Left cardiac atrium (tissue), 4 donors: ENCODE measurements at places on chromosomes 11 and 22. TPM values are rescaled to one million over a fixed set of nuclear protein-coding genes. Genes with fewer than 3 reads are reported as not detected.

EFCAB6 gene
- total RNA-seq = 1.8 TPM

GTSE1 gene
- 0.24 TPM for total RNA-seq

OTOG gene
- total RNA-seq = not detected

PTS gene
- total RNA-seq = 37.1 TPM

GGTLC3 gene
- not detected for total RNA-seq

CLCF1 gene
- 1.1 TPM for total RNA-seq

- no peak for DNase-seq
These were observed 8.3 kb downstream of the RELT start for GRCh38 chr11:73384531-73384871.

DNA sequence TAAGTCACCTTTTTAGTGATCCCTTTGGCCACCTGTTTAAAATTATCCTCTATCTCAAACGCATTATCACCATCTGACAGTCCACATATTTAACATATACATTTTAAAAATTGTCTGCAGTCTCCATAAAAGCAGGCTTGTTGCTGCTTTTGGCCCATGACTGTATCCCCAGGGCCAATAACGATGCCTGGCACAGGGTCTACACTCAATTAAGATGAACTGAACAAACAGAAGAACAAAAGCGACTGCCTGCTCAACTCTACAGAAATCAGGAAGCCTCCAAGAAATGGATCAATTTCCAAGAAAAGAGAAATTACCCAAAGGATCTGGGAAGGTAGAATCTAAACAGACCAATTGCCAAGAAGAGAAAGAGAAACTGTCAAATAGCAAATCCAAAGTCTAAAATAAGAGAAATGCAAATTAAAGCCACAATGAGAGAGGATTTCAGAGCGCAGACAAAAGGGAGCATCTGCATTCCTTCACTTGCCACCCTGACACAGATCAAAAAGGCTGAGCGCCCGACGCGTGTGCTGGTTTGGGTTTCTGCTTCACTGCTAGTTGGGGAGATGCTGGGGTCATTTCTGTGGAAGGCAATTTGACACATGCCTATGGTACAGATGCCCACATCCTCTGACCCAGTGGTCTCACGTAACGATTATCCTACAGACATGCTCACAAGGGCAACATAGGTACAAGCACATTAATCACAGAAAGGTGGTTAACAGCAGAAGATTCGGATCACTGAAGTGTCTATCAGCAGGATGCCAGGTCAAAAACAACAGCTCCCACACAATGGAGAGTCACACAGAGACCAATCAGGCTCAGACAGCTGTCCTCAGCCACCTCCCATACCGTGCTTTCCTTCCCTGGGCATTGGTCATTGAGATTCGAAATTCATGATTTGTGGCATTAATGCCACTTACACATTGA, 55.9 kb downstream of the SHISAL1 start:
- no peak for DNase-seq

DNA sequence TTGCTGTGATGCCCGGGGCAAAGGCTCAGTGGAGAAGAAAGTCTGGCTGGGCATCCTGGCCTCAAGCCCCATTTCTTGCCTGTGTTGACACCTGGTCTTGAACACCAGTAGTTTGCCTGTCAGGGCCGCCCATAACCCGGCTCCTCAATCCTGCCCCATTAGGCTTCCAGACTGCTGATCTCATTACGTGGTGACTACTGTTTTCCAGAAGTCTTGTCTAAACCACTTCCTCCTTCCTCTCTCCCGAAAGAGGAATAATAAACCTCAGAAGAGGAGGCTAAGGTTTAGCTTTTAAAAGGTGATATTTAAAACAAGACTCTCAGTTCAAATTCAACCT, 97.7 kb downstream of the CD44 start:
- DNase-seq = no peak

DNA sequence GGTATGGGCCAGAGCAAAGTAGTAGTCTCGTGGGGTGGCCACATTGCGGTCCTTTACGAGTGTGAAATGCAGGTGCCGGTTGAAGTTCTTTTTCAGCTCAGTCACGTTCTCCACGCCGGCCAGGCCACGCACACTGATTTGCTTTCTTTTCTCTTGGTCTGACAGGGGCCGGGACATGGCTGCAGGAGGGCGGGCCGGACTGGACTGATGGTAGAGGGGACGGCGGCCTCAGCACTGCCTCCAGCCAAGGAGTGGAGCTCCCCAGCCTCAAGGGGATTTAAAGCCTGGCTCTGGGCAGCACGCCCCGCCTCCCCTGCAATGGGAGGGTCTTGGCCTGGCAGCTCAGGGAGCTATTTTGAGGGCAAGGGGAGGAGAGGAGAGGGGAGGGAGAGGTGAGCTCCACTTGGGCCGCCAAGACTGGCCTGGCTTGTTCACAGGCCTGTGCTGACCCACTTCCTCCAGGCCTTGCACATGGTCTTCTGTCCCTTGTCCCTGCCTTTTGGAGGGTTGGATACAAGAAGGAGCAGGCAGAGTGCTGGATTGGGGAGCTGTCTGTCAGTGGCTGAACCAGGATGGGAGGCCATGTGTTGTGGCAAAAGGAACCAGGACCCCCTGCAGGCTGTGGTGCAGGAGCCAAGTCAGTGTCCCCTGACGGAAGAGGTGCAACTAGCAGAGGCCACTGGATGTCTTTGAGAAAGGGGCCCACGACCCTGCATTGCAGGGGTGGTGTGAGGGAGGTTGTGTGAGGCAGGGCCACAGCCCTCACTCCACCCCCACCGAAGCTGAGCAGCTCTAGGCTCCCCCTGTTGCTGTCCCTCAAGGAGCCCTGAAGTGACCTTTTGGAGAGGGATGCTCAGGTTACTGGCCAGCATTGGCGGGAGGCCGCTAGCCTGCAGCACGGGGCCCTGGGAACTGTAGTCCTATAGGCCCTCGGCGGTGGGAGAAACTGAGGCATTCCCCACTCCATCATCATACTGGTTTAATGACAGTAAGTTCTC, at the start of gene PYGM:
TSS of gene PYGM (minus strand) at position 253 of the 998 bp plus-strand sequence. CDS start at position 177, 76 bp downstream.
- peak; percentile 83 for DNase-seq

- DNase-seq = no peak
These were observed 23.7 kb downstream of the HTR3B start for GRCh38 chr11:113928311-113928710.

- peak; percentile 28 for DNase-seq
These were observed 35.9 kb upstream of the GRAMD4 start for GRCh38 chr22:46584081-46584921.

- DNase-seq = no peak
These were observed 7.3 kb downstream of the PAX6 start for GRCh38 chr11:31803813-31804311.

DNA sequence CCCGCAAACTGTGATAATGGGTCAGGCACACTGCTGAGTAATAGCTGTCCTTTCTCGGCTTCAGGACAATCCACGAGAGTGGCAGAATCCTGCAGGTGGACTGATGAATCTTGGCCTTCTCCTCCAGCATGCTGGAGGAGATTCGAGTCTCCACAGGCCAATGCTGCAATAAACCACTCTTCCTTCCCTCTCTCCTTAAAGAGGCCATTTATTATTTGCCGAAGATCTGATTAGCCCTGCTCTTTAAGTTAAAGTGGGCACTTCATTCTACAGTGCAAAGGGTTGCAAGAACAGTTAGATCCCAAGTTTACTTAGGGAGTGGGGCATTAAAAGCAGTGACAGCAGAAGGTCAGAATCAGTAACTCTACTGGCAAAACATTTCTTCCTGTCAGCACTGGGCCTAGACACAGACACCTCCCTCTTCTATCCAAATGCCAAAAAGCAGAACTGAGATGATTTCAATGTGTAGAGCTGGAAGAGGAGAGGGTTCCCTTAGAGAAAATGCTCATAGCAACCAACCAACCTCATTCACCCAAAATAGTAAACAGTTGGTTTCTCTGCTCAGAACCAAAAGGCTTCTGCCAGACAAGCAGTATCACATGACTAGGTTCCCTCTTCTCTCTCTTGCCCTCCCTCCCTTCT, 121.7 kb downstream of the SGSM3 start:
- no peak for DNase-seq

DNA sequence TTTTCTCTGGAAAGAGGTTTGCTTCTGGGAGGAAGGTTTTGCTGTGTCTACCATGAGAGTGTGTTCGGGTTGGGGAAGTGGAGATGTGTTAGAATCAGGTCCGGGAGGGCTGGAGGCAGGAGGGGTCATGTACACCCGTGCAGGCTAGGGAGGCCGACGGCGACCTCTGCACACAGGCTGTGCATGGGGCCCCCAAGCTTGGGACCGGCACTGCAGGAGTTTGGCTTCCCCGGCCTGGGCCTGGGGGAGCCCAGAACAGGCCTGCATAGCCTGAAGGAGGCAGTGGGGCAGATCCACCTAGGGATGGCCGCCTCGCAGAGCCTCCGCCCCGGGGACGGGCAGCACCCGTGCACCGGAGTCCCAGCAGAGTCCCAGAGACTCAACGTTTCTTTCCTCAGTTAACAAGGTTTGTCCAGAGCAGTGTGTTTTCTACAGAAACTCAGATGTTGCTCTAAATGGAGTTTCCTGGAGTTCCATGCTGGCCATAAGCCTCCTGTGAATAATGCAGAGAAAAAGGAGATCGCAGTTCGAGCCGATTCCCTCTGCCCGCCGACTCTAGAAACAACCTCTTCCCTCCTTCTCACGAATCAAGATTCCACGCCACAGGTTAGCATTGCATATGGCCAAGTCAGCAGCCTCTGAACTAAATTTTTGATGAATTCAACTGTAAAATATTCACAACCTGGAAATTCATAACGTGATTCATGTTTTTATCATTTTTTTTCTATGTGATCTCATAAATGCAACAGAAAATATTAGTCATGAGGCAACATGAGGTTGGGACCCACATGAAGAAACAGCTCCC, 427.3 kb downstream of the BRD1 start:
- DNase-seq = no peak

DNA sequence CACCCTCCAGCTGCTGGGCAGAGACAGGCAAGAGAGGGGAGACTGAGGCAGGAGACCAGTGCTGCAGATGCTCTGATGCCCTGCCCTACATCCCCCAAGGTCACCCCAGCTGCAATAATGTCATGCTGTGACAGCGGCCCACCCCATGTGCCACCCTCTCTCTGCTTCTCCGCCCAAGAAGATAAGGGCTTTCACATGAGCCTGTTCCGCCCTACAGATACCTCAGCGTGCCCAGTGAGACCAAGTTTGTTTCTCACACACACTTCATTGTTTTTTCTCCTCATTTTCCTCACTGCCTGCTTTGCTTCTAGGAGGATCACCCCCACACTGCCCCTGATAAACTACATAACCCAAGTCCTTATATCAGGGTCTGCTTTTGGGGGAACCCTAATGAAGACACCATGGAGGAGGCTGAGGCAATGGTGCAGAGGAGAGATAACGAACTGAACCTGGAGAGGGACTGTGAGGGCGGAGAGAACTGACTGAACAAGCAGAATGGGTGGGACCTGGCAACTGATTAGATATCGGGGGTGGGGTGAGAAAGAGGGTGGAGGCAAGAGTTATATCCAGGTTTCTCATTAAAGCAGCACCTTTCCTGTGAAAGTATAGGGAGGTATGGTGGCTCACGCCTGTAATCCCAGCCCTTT, 37.5 kb upstream of the TSKU start:
- no peak for DNase-seq

DNA sequence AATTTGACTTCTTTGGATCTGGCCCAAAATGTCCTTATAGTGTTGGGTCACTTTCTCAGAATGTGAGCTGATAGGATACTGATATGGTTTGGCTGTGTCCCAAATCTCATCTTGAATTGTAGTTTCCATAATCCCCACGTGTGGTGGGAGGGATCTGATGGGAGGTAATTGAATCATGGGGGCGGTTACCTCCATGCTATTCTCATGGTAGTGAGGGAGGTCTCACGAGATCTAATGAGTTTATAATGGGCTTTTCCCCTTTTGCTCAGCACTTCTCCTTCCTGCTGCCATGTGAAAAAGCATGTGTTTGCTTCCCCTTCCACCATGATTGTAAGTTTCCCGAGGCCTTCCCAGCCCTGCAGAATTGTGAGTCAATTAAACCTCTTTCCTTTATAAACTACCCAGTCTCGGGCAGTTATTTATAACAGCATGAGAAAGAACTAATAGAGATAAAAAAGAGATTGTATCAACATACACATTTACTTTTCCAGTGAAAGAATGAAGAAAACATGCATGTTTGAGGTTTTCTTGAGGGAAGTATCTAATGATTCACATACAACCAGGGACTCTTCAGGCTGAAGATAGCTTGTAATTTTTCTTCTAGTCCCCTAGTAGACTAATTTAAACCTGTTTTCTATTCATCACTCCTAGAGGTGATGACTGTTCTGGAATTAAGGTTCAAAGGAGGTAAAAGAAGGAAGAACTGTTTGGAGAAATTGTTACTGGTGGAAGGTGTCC, 17.3 kb upstream of the CSTF3 start:
- DNase-seq = no peak

DNA sequence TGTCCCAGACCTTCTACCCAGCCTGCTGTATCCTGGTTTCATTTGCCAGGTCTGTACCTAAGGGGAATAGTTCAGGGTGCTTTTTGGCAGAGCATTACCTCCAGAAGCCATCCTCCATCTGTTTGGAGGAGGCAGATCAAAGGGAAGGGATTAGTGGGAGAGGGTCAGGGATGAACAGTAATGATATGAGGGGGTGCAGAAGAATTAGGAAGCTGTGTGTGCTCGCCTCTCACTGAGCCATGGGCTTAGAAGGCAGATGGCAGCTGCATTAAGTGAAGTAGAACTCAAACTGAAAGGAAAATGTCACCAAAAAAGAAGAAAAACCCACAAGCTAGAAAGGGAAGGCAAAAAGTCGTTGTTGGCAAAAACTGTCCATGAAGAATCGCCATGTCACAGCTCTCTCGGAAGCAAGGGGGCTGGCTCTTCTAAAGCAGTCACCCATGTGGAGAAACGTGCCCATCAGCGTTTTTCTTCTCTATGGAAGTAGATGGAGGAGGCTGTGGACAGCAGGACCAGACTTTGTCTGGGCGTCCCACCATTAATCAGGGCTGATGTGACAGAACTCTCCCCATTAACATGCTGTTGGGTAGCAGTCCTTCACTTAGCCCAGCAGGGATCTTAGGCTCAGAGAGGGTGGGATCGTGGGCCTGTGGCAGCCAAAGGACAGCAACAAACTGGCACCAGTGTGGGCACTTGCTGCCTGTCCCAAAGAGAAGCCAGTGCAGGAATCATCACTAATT, 46.8 kb downstream of the CEP164 start:
- no peak for DNase-seq

DNA sequence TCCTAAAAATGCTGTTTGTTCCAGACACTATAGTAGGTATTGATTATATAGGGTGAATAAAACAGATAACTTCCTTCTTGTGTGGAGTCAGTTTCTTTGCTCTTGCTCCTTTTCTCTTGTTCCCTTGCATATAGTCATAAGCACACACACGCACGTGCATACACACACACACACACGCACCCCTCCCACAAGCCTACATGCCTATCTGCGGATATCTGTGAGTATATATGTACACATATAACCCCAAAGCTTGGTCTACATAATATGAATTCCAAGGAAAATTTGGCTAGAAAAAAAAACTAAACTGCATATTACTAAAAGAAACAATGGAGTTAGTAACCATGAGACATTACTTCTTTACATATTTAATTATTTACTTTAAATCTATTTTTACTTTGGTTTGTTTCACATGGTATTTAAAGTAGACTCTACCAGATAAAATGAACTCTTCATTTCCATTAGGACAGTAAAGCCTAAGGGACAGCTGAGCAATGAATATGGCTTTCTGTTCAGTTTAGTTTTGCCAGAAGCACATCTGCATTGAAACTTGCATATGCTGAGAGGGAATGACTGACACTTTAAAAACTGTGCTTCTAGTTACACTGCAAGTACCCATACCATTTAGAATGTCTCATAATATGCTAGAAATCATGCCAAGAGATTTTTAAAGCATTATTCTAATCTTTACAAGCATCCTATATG, 676.4 kb downstream of the DLG2 start:
- DNase-seq = no peak

- DNase-seq = no peak
These were observed 27.9 kb downstream of the GNAZ start for GRCh38 chr22:23098230-23098705.
